ENCODE measurements at places on chromosomes 12 and 14.

GRCh38 chr12:115983226-115983798 lies 294.2 kb downstream of the MED13L start:
- DNase-seq = no peak

- DNase-seq = no peak
Measured at GRCh38 chr12:1034751-1035457, 43.9 kb downstream of the ERC1 start.

GRCh38 chr12:24560831-24561271 lies 388.1 kb downstream of the BCAT1 start:
- DNase-seq = no peak

DNA sequence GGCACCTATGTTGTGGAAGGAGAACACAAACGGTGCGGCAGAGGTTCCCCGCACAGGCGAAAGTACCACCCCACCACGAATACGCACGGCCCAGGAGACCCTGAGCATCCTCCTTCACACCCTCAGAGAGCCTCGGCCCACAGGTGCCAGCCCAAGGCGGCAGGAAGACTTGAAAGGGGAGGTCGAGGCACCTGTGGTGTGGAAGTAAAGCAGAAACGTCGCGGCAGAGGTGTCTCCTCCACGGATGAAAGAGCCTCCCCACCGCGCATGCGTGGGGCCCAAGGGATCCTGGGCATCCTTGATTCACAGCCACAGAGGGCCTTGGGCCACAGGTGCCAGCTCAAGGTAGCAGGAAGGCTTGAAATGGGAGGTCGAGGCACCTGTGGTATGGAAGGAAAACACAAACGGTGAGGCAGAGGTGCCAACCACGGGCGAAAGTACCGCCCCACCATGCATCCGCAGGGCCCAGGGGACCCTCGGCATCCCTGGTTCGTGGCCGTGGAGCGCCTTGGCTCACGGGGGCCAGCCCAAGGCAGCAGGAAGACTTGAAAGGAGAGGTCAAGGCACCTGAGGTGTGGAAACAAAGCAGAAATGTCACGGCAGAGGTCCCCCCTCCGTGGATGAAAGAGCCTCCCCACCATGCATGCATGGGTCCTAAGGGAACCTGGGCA lies 380.1 kb downstream of the ALG10 start:
- peak; percentile 9 for DNase-seq

DNA sequence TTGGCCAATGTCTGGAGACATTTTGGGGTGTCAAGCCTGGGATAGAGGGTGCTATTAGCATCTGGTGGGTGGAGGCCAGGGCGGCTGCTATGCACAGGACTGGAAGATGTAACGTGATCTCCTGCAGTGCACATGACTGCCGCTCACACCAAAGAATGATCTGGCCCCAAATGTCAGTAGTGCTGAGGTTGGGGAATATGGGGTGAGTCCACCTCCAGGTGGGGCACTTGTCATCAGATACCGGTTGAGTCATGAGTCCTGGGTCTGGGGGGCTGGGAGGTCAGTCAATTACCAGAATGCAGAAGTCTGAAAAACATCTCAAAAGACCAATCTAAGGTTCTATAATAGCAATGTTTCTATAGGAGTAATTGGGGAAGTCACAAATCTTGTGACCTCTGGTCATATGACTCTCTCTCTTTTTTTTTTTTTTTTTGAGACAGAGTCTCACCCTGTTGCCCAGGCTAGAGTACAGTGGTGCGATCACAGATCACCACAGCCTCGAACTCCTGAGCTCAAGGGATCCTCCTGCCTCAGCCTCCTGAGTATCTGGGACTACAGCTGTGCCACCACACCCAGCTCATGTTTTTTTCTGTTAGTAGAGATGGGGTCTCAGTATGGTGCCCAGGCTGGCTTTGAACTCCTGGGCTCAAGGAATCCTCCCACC lies 6.0 kb upstream of the SDSL start:
- no peak for DNase-seq
